Stimulated activated CD4-positive, alpha-beta T cell treated with anti-CD3 and anti-CD28 coated beads, Interleukin-1b, Interleukin-23, amount 100 ng/mL, for 4 hours (primary cell): ENCODE measurements at places on chromosomes 6 and 20.

GRCh38 chr6:133392641-133393040 is 151.5 kb downstream of the EYA4 start:
- DNase-seq, result no peak

- peak; percentile 31 for DNase-seq
Observed at GRCh38 chr6:73388800-73389512, 5.7 kb upstream of the DDX43 start.

DNA sequence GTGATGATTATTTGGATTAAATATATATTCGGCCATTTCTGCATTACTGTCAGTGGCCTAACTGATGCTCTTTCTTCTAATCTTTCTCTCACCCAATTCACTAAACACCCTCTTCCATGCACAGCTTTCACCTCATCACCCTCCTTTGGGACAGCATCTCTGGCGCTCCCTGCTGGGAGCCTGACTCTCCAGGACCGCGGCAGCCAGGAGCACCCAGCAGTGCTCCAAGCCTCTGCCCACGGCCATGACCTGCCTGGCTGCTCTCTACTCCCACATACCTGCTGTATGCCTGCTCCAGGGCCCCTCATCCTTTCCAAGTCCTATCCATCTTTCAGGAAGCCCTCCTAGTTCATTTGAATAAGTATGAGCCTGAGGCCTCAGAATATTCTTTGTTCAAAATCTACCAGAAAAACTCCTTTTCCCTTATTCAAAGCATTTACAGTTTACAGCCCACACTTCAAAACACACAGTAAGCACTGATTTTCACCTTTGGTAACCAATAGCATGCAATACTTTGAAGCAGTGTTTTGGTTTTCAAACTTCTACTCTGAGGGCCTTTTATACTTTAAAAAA is 15.2 kb downstream of the CTCFL start:
- no peak for DNase-seq

GRCh38 chr6:138847884-138848283 is 52.0 kb downstream of the ECT2L start:
- DNase-seq, result no peak

- no peak for DNase-seq
Observed at GRCh38 chr6:26360451-26361416, 4.3 kb upstream of the BTN3A2 start.

GRCh38 chr20:13249118-13249797 is 28.2 kb downstream of the ISM1 start:
- no peak for DNase-seq

DNA sequence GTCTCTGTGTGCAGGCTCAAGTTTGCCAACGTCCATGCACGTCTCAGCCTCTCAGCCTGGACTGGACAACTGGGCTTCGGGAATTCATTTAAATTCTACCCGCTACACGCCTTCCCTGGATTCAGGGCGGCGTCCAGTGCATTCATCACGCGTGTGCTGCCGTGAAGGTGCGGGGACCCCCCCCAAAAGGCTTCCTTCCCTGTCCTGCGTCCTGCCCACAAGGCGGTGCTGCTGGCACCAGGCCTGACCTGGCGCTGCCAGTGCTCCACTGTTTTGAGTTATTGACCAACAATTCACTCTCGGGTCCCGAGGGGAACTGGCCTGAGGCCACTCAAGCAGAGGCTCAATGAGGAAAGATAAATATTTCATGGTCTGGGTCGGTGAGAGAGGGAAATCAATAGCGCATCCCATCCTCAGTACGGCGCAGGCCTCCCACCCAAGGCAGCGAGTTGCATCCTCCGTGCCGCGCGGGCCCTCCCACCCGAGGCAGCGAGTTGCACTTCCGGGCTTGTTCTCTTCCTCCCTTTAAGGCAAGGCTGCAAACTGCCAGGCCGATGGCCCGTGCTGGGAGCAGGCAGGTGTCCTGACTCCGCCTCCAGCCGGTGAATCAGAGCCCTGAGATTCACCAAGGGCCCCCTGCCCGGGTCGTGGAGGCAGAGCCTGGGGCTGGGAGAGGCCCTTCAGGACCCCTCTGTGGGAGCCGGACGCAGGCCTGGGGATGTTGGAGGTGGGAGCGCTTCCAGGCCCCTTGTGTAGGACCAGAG is 22.8 kb upstream of the BHLHE23 start:
- DNase-seq, result no peak

GRCh38 chr6:125869427-125869826 is 78.7 kb downstream of the NCOA7 start:
- no peak for DNase-seq

DNA sequence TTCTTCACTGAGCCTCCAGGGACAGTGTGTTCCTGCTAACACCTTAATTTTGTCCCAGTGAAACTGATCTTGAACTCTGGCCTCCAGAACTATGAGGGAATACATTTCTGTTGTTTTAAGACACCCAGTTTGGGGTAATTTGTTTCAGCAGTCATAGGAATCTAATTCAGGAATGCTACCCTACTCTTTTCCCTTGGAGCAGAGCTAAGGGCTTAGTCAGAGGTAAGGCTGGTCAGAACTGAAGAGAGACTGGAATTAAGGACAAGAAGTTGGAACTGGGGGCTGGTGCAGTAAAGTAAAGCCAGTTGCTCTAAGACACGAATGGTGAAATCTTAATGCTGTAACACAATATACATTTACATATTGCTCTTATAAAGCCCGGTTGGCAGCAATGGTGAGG is 809.7 kb downstream of the MAFB start:
- DNase-seq, result no peak

DNA sequence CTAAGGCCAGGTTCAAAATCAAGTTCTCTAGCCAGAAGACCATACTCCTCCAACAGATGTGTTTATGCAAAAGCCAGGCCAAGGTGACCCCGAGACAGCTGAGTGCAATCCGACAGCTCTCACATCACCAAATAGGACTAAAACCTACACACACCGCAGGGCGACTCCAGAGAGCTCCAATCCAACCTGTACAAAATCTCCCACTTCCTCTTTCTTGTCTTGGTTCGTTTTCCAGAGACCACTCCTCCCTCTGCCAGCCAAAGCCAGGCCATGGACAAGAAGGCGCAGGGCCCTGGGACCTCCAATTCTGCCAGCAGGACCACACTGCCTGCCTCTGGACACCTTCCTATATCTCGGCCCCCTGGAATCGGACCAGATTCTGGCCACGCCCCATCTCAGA is 11.5 kb upstream of the NOP56 start:
- no peak for DNase-seq

DNA sequence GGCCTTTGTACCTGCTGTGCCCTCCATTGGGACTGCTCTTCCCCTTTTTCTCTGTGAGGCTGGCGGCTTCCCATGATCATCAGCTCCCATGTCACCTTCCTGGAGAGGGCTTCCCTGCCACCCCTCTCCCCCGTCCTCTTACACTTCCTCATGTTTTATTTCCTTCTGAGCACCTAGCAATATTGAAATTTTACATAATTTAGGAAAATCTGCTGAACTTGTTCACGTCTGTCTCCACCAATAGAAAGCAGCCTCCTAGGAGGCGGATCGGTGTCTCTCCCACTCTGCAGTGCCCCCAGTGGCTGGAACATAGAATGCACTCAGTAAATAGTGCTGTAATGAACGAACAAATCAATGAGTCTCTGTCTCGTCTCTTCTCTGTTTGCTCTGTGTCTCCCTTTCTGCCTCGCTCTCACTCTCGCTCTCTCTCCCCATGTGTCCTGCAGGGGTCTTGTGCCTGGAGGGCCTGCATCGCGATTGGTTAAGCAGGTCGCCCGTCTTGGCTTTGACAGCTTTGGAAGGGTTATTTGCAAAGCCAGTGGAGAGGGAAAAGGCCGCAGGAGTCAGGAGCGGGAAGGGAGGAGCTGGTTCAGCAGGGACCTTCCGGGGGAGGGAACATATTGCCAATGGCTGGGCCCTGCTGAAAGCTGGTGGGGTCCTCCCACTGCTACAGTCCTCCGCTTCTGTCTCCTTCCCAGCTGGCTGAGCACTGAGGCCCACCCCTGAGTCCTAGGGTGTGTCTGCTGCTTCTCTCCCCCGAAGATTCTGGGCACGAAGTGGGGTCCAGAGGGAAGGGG is 12.1 kb upstream of the OCSTAMP start:
- DNase-seq, result peak; percentile 48

DNA sequence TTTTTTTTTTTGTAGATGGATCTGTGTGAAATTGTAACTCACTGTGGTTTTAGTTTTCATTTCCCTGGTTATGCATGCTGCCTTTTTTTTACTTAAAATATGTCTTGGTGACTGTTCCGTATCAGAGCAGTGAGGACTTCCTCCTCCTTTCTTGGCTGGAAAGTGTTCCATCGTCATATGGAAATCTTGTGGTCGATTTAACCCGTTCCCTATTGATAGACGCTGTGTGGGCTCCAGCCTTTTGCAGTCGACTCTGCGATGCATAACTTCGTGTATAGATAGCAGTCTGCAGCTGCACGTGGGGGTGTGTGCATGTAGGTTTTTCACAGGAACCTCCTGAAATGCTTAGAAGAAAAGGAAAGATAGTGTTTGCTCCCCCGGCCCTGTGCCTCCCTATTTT is 28.1 kb upstream of the PNPLA1 start:
- no peak for DNase-seq

DNA sequence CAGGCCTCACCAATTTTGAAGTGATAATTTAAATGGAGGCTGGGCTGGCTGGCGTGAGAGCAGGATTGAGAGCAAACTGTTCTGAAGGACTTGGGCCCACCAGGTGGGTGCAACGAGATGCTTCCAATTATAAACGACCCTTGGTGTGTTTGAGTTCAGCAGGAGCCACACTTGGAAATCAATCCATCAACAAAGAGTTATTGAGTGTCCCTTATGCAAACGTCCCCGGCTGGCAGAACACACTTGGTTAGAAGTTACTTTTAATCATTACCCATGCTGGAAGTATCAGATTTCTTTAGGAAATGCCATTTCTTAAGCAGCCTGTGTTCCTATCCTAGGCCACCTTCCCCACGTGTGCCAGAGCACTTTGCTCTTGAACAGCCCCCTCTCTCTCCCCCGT is 37.8 kb upstream of the ZNF831 start:
- DNase-seq, result no peak

DNA sequence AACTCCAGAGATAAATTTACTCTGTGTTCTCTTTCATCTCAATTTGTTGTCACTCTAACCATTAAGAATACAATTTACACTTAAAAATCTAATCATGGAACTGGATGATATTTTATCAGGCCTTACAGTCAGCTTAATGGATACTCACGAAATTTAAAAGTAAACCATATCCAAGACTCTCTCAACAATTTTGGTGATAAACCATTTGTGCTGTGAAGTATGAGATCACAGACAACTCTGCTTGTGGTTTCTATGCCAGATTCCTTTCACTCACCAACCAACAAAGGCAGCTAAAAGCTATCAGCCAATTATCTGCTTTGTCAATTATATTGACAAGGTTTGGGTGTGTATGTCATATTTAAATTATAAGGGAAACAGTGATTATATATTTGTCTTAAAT is 155.8 kb downstream of the TRDN start:
- no peak for DNase-seq

- no peak for DNase-seq
Observed at GRCh38 chr6:25312034-25312620, 33.0 kb downstream of the CARMIL1 start.

DNA sequence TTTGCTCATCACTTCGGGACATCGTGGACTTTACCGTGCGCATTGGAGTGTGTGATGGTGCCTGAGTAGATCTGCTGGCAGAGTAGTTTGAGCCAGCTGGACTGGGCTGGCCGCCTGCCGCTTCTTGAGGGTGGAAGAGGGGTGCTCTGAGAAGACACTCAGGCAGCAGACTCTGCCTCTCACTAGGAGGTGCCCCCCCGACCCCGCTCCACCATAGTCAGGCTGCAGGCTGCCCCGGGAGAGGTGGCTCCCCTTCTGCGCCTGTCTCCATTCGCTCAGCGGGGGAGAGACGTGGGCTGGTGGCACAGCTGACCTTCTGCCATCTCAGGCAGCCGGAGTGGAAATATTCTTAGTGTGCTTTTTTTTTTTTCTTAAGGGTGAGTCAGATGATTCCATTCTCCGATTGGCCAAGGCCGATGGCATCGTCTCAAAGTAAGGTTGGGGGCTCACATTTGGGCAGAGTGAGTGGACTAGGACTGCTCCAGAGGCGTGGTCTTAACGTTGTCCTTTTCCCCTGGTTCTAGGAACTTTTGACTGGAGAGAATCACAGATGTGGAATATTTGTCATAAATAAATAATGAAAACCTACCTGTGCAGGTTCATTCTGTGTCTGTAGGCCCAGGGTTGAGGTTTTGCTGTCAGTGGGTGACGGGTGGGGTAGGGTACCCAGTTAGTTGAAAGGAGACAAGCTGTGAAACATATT is 1.2 kb downstream of the RPS21 start:
- DNase-seq, result no peak

DNA sequence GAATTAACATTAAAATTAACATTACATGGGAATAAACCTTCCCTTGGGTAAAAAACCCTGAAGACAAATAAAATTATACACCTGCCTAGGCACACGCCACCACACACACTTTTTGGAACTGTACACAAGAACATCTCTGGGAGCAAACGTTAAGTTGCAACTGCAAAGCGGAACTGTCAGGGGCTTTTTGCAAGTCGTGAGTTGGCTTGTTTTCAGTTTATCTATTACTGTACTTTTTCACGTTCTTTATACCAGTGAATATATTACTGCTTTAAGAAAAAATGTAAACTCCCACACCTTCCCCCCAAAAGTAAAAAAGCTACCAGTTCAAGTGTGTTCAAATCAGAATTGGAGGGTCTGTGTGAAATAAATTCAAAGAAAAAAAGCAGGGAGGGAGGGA is 65.5 kb upstream of the NFATC2 start:
- DNase-seq, result no peak

GRCh38 chr6:7389162-7389450 is 436 bp downstream of the CAGE1 start:
- DNase-seq, result no peak

DNA sequence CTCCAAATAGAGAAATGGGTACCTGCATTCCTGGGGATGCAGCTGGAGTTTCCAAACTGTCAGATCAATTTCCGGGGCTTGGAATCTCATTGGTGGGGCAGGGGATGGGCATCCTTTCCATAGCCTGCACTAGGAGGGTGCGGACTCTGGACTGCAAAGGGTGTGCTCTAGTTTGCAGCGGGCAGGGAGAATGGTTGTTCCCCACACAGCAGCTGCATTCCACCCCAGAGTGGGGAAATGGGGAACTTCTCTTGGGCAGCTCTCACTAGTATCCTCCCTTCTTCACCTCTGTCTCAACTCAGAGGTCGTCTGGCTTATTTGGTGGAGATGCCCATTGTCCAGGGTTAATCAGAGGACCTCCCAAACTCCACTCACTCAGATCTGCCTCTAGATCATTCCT is 34.5 kb upstream of the CDKN1A start:
- no peak for DNase-seq

GRCh38 chr6:87139236-87139635 is 16.1 kb upstream of the ZNF292 start:
- DNase-seq, result no peak

- DNase-seq, result no peak
Observed at GRCh38 chr6:136956590-136957544, 34.8 kb downstream of the SLC35D3 start.

- DNase-seq, result no peak
Observed at GRCh38 chr6:95117236-95117635, 460.1 kb upstream of the MANEA start.

- no peak for DNase-seq
Observed at GRCh38 chr6:164010441-164011103, 596.1 kb downstream of the QKI start.
